ENCODE measurements at places on chromosomes 4 and X. TPM values are rescaled to one million over a fixed set of nuclear protein-coding genes. Genes with fewer than 3 reads are reported as not detected.

The ZDHHC15 gene
- 9.1 TPM for total RNA-seq

- DNase-seq: no peak
Observed at GRCh38 chr4:188854436-188854835, 715.2 kb downstream of the TRIML1 start.

- DNase-seq: no peak
Observed at GRCh38 chr4:184801781-184802696, 23.7 kb downstream of the ACSL1 start.

DNA sequence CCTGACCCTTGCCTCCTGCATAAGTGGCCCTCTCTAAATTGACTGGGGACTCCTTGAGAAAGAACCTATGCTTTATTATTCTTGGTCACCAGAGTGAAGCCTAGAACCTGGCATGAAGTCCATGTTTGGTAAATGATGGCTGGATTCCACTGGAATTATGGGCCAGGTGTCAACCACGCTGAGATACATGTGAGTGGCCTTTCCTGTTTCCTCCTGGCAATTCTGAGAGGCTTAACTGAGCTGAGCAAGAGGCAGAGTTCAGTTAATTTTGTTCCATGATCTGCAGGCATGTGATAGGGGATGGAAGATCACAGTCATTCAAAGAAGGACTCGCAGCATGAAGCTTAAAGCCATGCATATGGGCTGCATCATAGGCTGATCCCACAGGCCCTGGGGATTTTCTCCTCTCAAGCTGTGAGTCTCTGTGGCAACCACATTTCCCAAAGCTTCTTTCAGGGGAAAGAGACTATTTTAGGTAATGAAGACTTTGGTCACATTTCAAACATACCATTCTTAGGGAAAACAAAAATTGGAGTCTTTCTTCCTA is 69.4 kb upstream of the CLNK start:
- DNase-seq: no peak

DNA sequence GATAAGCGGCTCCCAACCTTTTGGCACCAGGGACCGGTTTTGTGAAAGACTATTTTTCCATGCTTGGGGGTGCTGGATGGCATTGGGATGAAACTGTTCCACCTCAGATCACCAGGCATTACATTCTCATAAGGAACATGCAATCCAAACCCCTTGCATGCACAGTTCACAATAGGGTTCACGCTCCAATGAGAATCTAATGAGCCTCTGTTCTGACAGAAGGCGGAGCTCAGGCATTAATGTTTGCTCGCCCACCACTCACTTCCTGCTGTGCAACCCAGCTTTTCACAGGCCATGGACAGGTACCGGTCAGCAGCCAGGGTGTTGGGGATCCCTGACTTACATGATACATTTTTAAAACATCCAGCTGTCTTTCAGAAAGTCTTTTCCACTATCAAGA is 187.3 kb downstream of the SLC39A8 start:
- DNase-seq: no peak

The FRMD7 gene
- 0.59 TPM for total RNA-seq

GRCh38 chrX:41602816-41603345 is 85.9 kb upstream of the GPR34 start:
- no peak for DNase-seq

The ACE2 gene
- 1.9 TPM for total RNA-seq

- no peak for DNase-seq
Observed at GRCh38 chr4:183195534-183195933, 96.5 kb downstream of the WWC2 start.

The PABPC1L2B gene
- total RNA-seq: 1.3 TPM

DNA sequence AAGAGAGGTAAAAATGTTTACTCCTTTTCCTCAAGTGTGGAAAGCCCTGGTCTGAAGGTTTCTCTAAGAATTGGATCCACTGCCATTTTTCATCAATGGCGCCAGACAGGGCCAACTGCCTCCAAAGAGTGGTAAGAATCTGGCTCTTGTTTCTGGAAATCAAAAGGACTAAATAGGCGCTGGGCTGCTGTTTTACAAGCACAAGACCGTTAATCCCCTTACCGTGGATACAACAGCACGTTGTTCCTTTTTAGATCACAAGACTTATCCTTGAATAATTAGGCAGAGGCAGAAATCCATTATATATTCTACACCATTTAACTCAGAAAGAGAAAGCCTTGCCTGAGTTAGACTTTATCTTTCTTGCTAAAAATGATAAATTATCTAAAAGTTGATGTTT is 10.6 kb downstream of the CLTRN start:
- no peak for DNase-seq

- DNase-seq: no peak
Observed at GRCh38 chr4:53508446-53508845, 82.8 kb downstream of the LNX1 start.

DNA sequence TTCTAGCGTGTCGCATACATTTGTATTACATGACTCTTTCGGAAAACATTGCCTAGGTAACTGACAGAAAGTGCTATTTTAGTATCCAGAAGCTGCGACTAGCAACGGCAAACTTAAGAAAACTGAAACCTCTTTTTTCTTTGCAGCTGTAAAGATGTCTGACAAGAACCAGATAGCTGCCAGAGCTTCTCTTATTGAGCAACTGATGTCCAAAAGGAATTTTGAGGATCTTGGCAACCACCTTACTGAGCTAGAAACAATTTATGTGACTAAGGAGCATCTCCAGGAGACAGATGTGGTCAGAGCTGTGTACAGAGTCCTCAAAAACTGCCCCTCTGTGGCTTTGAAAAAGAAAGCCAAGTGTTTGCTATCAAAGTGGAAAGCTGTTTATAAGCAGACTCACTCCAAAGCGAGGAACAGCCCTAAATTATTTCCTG is 9.4 kb downstream of the TCEANC start:
- DNase-seq: no peak

The P2RY8 gene
- 1.5 TPM for total RNA-seq

GRCh38 chr4:122749704-122750454 is 17.4 kb downstream of the BBS12 start:
- no peak for DNase-seq

DNA sequence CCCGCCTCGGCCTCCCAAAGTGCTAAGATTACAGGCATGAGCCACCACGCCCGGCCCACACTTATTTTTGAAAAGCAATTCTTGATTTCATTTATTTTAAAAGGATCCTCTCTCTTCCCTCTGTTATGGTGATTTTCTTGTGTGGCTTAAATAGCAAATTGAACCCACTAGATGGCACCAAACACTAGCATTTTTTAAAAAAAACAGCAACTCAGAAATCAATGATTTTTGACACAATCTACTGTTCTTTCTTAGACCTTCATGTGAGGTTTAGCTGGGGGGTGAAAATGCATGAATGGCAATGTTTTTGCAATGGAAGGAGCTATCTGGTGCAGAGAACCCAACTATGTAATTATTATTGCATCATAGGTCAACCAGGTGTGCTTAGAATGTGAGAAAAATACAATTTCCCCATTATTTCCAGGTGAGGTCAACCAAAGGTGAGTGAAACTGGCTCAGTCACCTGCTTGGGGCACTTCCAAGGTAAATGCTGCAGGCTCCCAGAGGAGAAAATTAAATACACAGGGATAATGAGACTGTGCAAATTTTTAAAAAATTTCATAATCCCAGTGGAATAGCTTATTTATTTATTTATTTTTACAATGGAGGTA is 226.7 kb upstream of the PRKX start:
- peak; percentile 38 for DNase-seq

GRCh38 chrX:81255876-81256275 is 54.0 kb downstream of the SH3BGRL start:
- no peak for DNase-seq

- peak; percentile 4 for DNase-seq
Observed at GRCh38 chrX:136608295-136608933, 39.5 kb upstream of the CD40LG start.

DNA sequence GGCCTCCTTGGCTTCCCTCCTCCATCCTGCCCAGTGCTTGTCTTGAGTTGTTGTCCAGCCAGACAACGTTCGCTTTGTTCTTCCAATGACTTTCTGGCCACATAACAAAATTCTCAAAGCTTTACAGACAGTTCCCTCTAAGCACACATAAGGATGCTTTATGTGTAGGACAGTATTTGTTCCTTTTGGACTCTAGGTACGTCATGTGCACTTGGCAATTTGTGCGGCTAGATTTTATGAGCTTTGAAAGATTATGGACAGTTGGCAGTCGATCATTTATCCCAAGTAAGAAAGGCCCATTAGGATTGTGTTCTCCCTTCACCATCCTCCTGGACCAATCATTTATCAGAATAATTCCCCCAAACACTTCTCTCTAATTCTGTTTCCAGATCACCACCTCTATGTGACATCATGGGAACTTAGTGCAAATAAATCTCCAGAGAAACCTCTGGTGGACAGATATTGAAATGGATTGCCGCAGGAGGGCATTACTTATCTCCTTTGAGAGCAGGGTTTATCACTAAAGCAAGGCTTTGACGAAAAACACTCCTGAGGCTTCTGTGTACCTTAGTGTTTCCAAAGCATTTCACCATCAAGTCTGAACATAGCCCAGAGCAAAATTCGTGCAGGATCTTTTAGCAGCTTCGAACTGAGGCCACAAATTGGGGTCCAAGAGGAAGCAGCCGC is 77.4 kb upstream of the BMPR1B start:
- DNase-seq: no peak

- peak; percentile 78 for DNase-seq
Observed at GRCh38 chr4:182536221-182536811, 293.1 kb downstream of the TENM3 start.

GRCh38 chr4:11424000-11424399 is 4.7 kb downstream of the HS3ST1 start:
- no peak for DNase-seq

The IGSF1 gene
- 9.3 TPM for total RNA-seq

GRCh38 chrX:37815366-37815765 is 32.0 kb downstream of the DYNLT3 start:
- no peak for DNase-seq

DNA sequence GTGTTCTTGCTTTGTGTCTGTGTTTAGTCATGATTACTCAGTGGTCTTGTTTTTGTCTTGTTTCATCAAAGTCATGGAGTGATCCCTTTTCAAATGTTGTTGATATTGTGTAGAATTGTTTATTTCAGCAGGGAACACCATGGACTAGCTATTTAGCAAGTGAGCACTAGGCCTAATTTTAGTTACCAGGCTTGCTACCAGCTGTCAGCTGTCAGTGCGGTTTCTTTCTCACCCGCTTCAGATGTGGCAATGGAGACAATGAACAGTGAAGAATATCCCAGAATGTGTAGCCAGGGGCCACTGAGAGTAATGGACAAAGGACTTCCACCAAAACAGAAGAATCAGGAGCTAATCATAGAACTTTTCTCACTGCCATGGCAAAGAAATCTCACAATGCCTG is 432.8 kb upstream of the FMR1 start:
- no peak for DNase-seq

- no peak for DNase-seq
Observed at GRCh38 chr4:22091352-22091717, 142.8 kb upstream of the KCNIP4 start.

The CPZ gene
- total RNA-seq: 82.0 TPM

DNA sequence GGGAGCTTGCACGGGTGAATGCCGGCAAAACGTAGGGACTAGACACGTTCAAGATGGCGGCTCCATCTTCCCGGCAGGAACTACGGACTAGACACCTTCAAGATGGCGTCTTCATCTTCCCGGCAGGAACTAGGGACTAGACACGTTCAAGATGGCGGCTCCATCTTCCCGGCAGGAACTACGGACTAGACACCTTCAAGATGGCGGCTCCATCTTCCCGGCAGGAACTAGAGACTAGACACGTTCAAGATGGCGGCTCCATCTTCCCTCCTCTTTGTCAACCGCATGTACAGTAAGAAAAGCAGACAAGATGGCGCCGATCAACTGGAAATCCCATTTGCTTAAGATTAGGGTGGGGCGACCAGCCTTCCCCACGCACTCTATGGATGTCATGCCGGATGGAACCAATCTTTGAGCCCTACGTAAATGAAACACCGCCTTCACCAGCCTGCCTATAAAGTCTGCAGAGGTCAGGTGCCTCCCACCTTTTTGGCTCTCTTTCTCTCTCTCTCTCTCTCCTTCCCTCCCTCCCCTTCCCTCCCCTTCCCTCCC is 222.4 kb downstream of the CRLF2 start:
- DNase-seq: no peak

GRCh38 chr4:150348079-150348478 is 233.9 kb upstream of the MAB21L2 start:
- DNase-seq: no peak

DNA sequence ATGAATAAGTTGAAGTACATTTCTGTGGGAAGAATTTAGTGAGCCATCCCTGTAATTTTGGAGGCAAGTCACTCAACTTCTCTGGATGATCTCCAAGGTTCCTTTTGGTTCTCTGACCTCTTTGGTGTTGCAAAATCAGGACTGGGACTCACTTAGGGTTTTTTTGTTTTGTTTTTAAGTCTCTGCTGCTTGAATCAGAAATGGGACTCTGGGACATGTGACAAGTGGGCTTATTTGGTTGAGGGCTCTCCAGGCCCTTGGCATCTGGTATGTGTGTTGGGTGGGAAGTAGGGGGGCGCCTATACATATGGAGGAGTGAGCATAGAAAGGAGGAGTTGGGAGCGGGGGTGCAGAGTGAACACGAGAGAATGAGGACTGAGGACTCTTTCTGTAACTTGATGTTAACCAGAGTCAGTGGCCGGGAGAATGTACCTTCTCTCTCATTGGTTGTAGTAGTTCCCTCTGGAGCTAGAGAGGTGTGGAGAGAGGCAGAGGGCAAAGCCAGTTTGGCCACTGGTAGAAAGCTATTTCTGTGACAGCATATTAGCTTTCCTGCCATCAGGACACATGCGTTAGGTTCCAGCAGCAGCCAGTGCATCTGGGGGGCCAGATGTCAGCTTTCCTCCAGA is 1.9 kb downstream of the ARHGAP10 start:
- no peak for DNase-seq

DNA sequence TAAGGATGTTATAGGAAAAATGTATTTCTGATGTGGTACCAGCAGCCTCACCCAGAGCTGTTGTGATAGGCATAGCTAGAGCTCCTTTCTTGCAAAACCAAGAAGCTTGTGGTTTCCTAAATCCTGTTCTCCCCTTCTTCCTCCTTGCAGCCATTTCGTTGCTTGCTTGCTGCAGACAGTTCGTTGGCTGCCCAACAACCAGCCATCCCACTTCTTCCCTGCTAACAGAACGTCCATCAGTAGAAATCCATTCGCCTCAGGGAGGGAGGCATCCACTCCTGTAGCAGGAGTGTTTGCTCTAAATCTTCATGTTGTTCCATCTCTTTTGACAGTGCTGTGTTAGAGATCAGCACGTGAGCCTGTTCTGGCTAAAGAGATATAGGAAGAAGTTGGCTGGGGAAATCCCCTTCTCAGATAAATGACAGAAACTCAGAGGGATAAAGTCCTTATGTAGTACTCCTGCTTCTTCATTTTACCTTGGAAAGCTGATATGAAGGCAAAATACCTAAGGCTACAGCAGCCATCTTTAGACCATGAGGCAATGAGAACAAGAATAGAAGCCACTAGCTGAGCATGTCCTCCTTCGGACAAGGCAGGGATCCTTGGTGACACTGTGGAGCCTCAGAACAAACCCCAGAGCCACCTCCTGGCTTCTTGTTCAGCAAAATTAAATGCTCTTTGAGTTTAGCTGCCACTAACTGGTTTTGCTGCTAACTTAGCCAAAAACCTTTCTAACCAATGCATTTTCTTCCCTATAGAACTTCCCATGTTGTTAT is 68.4 kb upstream of the RELL1 start:
- no peak for DNase-seq

The CCKAR gene
- 1.3 TPM for total RNA-seq

The SPATA4 gene
- 0.50 TPM for total RNA-seq
